ENCODE measurements at places on chromosomes 16 and 17.

- DNase-seq: no peak
Measured at GRCh38 chr17:49342575-49342936, 19.5 kb downstream of the ZNF652 start.

- no peak for DNase-seq
Measured at GRCh38 chr17:499951-500461, 147.4 kb upstream of the RPH3AL start.

DNA sequence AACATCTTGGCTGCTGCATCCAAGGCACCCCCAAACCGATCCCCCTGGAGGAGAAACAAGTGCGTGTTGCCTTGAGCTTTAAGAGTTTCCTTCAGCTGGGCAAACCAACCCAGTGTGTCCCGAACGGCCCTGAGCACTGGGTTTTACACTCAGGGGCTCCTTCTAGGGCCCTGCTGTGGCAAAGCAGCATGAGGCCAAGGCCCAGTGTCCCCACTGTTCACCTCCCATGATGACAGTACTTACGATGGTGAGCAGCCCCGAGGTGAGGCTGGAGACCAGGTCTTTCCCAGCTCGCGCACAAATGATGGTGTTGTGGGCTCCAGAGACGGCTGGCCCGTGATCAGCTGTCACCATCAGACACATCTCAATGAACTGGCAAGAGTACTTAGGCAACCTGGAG lies 6.6 kb upstream of the KLHL11 start:
- DNase-seq: no peak

GRCh38 chr17:7141824-7142223 lies 27.2 kb upstream of the ASGR2 start:
- no peak for DNase-seq

- peak; percentile 15 for DNase-seq
Measured at GRCh38 chr17:31216031-31216751, 80.8 kb downstream of the OMG start.

GRCh38 chr17:56505154-56505756 lies 88.2 kb upstream of the NOG start:
- DNase-seq: no peak

DNA sequence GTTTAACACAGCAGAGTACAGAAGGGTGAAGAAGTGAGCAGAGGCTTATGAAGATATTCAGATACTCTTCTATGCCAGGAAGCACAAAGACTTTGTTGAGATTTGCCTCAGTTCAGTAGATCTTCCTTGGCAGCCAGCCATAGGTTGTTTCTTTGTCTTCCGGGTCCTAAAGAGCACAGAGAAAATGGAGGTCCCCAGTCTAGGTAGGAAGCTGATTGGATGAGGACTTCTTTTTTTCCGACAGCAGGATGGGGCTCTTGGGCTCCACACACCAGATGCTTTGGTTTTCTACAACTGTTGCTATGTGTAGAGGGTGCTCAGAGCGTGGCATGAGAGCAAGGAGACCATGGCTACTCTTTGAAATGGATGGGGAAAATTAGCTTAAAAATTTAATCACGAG lies 8.3 kb upstream of the CDC6 start:
- DNase-seq: no peak

- no peak for DNase-seq
Measured at GRCh38 chr16:262121-262745, 13.5 kb downstream of the RGS11 start.

GRCh38 chr17:17121162-17121561 lies 78.9 kb downstream of the MPRIP start:
- DNase-seq: no peak

GRCh38 chr16:30567991-30568638 lies 3.4 kb downstream of the ZNF688 start:
- no peak for DNase-seq

DNA sequence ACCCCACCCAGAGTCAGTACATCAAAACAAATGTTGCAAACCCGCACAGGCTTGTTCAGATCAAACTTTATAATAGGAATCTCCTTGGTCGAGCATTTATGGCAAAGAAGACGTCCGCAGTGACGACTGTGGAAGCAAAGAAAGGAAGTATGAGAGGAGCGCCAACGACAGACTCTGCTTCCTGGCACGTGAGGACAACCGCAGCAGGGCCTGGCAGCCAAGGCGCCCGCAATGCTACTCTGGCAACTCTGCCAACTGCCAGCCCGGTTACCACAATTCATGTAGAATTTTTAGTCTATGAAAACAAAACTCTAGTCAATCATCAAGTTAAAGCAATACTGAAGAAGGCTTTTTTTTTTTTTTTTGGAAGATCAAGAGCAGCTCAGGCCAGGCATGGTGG lies 24.8 kb downstream of the CYB5D2 start:
- no peak for DNase-seq

- no peak for DNase-seq
Measured at GRCh38 chr16:11394593-11394960, 49.3 kb downstream of the RMI2 start.

GRCh38 chr17:20228860-20229259 lies 219.7 kb downstream of the SPECC1 start:
- DNase-seq: no peak

DNA sequence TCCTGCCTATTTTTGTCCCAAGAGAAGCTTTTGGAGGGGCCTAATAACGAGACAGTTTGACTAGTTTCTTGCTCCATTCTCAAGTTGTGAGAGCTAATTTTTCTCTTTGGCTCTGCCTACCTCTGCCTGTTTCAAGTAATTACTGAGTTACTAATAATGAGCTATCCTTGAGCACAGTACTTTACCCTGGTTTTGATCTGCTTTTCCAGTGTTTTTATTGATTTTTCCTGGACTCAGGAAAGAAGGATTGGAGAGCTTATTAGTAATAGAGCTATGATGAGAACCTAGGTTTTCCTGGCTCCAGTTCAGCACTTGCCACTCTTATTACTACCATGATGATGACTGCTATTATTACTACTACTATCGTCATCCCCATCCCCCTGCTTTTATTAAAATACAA lies 106.7 kb downstream of the HS3ST3B1 start:
- DNase-seq: no peak

DNA sequence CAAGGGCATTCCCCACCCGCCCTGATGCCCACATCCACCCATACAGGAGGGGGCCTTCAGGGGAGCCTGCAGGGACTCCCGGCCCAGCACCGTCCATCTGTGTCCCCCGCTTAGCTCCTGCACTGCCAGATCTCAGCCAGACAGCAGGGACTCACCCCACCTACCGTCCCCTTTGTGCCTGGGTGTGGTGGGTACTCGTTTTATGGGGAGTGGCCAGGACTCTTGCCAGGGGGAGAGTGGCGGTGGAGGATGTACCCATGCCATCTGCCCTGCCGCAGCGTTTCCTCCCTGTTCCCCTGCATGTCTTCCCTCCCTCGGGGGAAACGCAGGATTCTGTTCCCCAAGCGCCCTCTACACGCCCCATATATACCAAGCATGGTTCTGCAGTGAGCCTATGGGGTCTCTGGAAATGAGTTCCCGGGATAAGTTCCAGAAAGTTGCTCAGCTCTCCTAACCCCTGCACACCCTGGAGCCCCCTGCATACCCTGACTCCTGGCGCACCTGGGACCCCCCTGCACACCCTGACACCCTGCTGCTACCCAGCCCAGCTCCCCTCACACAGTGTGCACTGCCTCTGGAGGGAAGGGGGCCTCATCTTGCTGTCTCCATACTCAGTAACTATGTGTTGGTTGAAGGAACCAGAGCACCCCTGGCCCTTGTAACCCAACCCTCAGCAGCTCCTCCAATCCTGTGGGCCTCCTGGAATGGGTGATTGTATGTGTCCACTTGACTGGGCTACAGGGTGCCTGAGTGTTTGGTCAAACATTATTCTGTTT lies 4.2 kb upstream of the MAFG start:
- DNase-seq: no peak

GRCh38 chr16:72409423-72409822 lies 237.5 kb upstream of the PMFBP1 start:
- peak; percentile 20 for DNase-seq

GRCh38 chr17:48025904-48026501 lies 11.6 kb downstream of the COPZ2 start:
- DNase-seq: no peak

DNA sequence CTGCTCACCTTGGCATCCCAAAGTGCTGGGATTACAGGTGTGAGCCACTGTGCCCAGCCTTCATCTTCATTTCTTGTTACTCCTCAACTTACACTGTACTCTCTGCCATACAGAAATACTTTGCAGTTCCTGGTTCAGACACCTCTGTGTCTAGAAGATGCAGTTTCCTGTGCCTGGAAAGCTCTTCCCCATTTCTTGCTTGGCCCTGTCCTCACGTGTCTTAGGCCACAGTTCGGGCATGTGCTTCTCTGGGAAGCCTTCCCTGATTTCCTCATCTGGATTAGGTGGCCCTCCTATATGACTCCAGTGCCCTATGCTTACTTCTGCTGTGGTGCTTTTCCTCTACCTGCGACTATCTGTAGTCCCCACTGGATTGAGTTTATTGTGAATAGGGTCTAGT lies 26.5 kb upstream of the CDR2 start:
- no peak for DNase-seq

- DNase-seq: no peak
Measured at GRCh38 chr16:28105297-28105696, 41.8 kb upstream of the GSG1L start.

DNA sequence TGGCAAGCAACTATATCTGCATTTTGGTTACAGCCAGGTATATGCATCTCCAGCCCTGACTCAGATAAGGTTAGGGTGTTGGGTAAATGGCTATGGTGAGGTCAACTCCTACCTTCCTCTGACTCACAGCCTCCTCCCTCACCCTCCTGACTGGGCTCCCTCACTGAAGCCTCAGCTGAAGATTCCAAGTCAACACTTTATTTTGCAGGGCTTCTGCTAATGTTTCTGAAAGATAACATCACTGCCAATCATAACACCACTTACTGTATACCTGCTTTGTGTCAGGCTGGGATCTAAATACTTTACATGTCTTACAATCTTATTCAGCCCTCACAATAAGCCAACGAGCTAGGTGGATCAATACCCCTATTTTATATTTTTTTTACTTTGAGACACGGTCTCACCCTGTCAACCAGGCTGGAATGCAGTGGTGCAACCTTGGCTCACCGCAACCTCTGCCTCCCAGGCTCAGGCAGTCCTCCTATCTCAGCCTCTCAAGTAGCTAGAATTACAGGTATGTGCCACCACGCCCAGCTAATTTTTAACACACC lies 47.8 kb upstream of the GCSH start:
- no peak for DNase-seq

DNA sequence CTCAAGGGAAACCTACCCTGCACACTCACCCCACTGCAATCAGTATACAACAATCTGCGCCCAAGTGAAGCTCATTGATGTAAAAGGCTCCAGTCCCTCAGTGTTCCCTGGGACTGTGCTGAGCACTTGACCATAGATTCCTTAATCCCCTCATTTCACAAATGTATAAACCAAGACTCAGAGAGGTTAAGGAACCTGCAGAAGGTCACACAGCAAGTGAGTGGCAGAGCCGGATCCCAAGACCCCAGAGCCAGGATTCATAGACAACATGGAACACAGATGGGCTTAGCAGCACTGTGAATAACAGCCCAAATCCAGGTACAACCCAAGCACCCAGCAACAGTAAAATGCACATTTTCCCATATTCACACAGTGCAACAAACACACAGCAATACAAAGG lies 225.7 kb downstream of the C16orf78 start:
- no peak for DNase-seq

- DNase-seq: no peak
Measured at GRCh38 chr16:89155184-89155679, 16.3 kb upstream of the CDH15 start.

- DNase-seq: no peak
Measured at GRCh38 chr16:53662072-53662471, 41.6 kb downstream of the RPGRIP1L start.

DNA sequence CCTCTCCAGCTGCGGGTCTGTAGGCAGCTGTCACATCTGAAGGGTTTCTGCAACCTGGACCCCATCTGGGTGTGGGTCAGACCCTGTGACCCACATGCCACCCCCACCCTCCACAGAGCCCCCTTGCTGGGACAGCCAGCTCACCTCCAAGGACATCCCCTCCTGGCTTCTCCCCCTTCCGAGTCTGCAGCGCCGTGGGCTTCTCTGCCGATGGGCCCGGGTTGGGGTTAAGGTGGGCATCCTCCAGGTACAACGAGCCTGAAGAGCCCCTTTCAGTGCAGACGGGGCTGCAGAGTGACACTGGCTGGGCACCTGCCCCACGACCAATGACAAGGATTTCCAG lies 28.9 kb downstream of the OR1D5 start:
- no peak for DNase-seq

GRCh38 chr17:78705071-78705470 lies 77.0 kb downstream of the CYTH1 start:
- no peak for DNase-seq

DNA sequence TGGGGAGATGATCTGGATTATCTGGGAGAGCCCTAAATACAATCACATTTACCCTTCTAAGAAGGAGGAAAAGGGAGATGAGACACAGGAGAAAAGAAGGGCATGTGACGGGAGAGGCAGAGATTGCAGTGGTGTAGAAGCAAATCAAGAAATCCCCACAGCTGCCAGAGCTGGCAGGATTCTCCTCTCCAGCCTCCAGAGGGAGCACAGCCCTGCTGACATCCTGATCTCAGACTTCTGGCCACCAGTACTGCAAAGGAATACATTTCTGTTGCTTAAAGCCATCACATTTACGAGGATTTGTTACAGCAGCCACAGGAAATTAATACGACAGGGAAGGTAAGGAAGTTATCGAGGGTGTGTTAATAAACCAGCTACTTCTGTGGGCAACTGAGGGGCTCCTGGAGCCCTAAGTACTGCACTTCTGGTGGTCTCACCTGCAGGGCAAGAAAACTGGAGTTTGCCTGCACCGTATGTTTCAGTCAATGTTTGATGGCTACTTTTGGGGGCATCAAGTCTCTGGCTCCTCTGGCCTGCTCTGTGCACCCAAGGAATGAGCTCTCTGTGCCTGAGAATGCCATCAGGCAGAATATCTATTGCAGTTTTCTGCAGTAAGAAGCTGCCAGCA lies 22.9 kb upstream of the CDH13 start:
- peak; percentile 70 for DNase-seq

DNA sequence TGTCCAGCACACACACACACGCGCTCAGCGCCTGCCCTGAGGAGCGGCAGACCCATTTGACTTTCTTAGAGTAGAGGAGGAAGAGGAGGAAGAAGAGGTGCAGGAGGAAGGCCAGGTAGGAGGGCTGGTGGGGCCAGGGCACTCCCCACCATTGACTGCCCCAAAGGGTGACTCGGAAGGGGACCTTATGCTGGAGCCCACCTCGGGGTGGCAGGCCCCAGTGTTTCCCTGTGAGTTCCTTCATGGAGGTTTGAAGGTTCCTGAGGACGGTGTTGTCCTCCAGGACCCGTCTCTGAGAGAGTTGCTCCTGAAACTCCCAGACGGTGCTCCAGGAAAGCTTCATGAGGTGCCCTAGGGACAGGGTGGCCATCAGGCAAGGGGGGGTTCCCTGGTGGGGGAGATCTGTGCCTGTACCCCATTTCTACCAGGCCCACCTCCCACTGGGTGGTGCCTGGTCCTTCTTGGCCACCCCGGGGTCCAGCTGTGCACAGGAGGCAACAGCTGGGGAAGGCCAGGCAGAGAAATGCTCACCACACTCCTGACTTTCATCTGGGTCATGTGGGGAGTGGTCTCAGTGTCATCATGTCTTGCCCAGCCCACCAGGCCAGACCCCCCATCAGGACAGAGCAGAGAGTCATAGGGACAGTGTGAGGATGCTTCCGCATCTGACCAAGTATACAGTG lies 89.5 kb downstream of the TNFRSF13B start:
- DNase-seq: no peak
